ENCODE measurements at places on chromosomes 12 and 14.
A peak's percentile ranks its signal among the peaks of the same experiment; 100 is the strongest.

- no peak for DNase-seq
These were observed 282.1 kb upstream of the GRIP1 start for GRCh38 chr12:66960704-66961690.

DNA sequence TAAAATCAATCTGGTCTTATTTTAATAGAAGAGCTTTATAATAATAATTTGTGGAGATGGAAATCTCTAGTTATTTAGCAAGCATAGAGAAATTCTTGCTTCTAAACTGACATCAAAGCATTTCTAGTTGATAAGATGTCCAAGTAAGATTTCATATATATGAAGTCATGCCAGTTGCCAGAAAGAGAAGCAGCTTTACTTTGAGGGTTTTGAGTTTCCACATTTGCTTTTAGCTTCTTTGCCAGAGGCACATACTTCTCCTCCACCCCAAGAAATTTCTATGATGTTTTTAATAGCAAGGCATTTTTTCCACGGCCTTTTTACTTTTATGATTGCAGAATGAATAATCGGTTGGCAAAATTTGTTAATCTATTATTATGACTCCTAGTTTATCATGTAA lies 24.2 kb upstream of the YAF2 start:
- DNase-seq = no peak

DNA sequence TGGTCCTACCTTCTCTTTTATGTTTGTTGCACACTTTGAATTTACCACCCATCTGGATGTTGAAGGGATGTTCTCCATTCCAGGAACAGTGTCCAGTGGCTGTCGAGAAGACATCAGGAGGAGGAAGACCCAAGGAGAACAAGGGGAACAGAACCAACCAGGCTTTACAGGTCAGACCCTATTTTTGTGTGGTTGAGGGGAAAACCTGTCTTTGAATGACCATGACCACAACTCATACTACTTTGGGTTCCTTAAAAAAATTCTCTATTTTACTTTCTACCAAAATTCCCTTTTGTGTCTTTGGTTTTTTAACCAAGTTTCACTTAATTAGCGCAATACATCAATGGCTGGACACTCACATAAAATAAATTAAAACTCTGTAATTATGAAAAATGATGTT lies 78.7 kb downstream of the PLXNC1 start:
- no peak for DNase-seq

DNA sequence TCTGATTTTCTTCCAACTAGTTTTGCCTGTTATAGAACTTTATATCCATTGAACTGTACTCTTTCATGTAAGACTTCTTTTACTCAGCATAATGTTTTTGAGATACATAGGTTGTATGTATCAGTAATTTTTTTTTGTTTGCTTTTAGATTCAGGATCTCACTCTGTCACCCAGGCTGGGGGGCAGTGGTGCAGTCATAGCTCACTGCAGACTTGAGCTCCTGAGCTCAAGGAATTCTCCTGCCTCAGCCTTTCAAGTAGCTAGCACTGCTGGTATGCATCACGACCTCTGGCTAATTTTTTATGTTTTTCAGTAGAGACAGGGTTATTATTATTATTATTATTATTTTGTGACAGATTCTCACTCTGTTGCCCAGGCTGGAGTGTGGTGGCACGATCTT lies 65.0 kb upstream of the DDHD1 start:
- no peak for DNase-seq

GRCh38 chr12:120194534-120195395 lies at the start of gene GCN1:
Gene GCN1, minus strand, starts transcription at chr12:120194715. Its CDS starts 18 bp downstream, at chr12:120194697.
- DNase-seq = peak; percentile 70

DNA sequence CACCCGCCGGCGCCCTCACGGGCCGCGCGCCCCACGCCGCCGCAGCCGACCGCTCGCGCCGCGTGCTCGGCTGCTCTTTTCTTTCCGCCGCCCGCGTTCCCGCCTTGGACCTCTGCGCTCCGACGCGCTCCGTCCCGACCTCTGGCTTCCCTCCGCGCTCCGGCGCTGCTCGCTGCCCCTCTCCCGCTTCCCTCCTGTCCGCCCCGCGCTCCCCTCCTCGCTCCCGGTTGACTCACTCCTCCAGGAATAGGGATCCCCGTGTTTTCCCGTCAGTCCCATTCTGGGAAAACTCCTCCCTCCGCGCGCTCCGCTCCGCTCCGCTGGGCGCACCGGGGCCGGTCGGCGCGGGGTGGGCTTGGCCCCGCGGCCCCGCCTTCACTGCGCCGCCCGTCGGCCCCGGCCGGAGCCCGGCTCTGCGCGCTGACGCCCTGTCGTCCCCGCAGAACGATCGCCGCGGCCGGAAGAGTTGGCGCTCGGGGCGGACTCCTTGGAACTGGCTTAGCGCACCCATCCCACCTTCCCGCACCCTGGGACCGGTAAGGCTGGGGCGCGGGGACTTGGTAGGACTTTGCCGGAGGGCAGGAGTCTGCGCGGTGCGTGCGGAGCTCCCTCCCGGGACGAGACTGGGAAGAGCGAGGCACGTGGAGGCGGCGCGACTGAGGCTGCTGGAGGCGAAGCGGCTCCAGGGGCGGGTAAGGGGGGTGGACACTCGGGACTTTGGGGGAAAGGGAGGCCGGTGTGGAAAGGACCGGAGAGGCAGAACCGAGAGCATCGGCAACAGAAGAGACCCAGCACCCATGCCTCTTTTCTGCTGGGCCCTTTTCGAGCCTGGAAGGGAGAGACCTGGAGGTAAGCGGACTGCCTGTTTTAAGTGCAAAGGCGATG lies 550 bp downstream of the TEAD4 start:
- DNase-seq = no peak

GRCh38 chr14:40386433-40386832 lies 954.2 kb upstream of the FBXO33 start:
- DNase-seq = no peak

- DNase-seq = no peak
These were observed 1.5 kb downstream of the STYK1 start for GRCh38 chr12:10672231-10672868.

DNA sequence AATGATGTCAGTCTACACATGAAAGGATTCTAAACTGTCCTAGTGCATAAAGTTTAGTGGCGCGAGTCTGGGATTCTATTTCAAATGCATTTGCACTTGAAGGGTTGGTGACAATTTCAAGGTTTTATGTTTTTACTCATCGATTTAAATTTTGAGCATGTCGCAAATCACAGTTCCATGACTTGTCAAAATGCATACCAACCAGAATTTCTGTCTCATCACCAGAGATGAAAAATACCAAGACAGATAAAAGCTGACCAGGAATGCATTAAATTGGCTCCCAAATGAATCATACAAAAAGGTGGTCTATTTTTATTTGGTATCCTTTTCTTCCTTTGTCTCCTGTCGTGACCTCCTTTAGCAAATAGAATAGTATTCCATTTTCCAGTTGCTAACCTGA lies 25.2 kb downstream of the TMEM30B start:
- no peak for DNase-seq

GRCh38 chr12:130504840-130505175 lies 167.1 kb downstream of the PIWIL1 start:
- DNase-seq = no peak

GRCh38 chr12:110224379-110225304 lies 56.4 kb upstream of the ATP2A2 start:
- peak; percentile 25 for DNase-seq

GRCh38 chr14:22304326-22304725 lies 284.7 kb downstream of the DAD1 start:
- no peak for DNase-seq

DNA sequence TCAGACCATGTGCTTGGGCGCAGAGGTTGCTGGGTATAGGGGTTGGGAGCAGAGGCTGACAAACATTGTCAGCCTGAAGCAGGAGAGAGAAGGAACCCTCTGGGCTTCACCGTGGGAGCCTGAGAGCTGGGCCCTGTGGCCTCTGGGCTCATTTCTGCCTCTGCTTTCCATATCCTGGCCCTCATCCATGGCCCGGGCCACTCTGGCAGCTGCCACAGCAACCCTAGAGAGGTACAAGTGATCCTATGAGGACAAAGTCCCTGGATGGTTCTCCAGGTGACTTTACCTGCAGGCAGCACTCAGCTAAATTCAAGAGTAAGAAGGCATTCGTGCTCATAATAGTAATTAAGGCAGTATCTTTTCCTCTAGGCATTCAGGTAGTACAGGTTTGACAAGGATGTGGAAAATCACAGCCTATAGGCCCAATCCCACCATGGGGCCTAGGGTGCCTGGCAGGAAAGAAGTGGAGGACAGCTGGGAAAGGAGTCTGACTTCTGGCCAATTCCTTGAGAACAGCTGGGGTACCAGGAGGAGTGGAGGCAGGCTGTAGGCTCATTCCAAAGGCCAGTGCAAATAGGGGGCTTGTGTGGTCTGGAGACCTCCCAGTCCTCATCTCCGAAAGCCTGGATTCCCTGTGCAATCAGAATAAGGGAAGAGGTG lies 3.6 kb upstream of the TTC7B start:
- DNase-seq = no peak

DNA sequence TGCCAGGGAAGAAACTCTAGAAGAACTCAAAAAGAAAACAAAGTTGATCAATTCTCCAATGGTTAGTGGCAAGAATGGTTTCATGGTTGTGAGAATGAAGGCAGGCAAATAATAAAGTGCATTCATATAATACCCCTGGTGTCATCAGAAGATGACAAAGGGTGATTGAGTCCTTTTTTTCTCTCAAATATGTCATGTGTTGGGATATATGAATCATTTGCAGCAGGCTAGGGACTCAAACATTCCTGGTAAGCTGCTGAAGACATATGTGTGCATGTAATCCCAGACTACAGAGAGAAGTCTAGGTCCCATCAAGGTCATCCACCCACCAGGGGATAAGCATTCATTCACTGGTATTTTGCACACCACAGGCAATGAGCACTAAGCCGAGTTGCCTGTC lies 82.4 kb upstream of the MYF6 start:
- DNase-seq = no peak

DNA sequence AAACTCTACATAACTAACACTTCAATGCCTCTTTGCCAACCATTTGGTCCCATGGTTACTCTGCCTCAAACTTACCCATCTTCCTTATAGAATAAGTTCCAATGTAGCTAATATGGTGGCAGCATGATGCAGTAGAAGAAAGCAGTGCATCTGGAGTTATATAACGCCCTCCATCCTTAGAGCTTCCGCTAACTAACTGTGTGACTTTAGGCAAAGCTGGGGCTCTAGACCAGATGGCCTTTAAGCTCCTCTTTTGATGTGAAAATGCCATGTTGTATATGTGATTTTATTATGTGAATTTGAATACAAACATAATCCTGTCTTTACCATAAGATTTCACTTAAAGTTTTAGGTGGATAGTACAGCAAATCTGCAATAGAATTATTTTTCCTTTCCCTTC lies 6.1 kb downstream of the ABCD2 start:
- no peak for DNase-seq

- no peak for DNase-seq
These were observed 12.5 kb downstream of the TIMM9 start for GRCh38 chr14:58414845-58415244.

DNA sequence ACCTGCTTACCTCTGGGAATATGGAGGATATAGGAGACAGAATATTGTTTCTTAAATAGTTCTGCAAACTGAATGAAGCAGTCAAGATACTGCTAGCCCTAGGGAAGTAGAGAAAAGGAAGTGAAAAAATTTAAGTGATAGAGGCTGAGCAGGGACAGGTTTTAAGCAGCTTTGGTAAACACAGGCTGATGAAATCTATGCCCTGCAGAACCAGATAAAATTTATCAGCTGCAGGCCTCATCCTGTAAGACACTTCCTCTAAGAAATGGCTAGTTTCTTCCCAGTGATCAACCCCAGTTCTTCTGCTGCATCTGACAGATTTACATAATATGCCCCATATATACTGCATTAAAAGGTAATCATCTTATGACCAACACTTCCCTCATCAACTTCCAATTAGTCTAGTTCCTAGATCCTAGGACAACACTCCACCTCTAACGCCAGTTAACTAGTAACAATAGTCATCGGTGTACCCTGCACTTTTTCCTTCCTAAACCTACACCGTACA lies 1.3 kb upstream of the ESYT1 start:
- no peak for DNase-seq

DNA sequence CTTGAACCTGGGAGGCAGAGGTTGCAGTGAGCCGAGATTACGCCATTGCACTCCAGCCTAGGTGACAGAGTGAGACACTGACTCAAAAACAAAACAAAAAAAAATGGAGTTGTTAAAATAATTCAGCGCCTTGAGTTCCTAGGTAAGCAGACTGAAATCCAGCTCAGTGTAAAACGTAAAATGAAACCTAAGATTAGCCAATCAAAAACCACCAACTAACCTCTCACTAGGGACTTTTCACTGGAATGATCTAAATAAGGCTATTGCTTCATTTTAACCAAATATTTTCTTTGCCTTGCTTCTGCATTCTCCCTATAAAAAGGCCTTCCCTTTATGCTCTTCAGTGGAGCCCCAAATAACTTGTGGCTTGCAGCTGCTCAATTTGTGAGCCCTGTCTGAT lies 91.6 kb upstream of the HIF1A start:
- no peak for DNase-seq

GRCh38 chr12:4591180-4591687 lies 29.2 kb downstream of the DYRK4 start:
- DNase-seq = no peak

DNA sequence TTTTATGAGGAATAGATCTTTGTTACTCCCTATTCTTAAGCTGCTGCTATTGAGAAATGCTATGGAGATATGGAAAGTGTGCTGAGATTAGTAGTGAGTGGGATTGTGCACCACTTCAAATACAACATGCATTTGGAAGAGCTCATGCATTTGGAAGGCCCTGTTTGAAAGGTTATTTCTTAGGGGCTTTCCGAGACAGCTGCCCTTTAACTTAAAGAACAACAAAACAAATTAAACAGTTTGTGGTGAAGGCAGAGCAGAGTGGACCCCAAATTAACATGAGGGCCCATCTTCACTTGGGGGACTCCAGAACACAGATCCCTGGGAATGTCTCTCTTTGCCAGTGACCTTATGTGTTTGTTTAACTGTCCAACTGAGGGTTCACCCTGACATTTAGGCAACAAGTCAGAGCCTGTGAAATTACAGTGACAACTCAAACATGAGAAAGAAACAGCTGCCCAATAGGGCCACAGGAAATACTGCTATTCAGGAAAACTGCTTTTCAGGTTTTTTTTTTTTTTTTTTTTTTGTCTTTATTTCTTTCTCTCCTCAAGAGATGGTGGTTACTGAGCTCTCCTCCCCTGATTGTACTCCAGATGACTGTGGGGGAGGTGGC lies 41.4 kb upstream of the IGF1 start:
- DNase-seq = no peak

DNA sequence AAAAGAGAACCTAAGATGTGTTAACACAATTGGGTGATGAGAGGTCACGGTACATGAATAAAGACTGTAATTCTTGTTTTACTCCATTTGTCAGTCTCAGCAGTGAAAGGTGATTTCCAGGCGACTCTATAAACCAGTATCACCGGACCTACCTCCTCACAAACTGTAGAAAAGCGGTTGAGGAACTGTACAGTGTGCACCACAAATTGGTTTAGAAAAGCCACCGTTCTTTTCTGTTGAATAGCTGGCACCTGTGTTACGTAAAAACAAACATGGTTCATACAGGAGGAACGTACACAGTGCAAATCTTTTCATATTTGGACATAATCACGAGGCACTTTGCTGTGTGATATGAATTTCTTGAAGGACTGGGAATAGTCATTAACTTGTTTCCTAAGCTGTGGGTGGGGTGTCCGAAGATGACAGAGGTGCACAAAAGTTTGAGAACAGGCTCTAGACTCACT lies 663 bp downstream of the WASHC3 start:
- no peak for DNase-seq

- no peak for DNase-seq
These were observed 30.5 kb upstream of the LMNTD1 start for GRCh38 chr12:25583545-25583944.

- DNase-seq = no peak
These were observed 8.5 kb downstream of the CFAP54 start for GRCh38 chr12:96497855-96498254.

GRCh38 chr12:92648242-92649031 lies 54.4 kb upstream of the PLEKHG7 start:
- DNase-seq = no peak

GRCh38 chr12:16238661-16239060 lies 38.8 kb downstream of the SLC15A5 start:
- no peak for DNase-seq
